ENCODE measurements at places on chromosomes 2 and 18.

GRCh38 chr2:196274387-196274809 lies 103.0 kb upstream of the STK17B start:
- DNase-seq = no peak

- DNase-seq = no peak
These were observed 90.8 kb downstream of the EPAS1 start for GRCh38 chr2:46387886-46388515.

- DNase-seq = no peak
These were observed 36.9 kb downstream of the RAPH1 start for GRCh38 chr2:203498161-203498560.

DNA sequence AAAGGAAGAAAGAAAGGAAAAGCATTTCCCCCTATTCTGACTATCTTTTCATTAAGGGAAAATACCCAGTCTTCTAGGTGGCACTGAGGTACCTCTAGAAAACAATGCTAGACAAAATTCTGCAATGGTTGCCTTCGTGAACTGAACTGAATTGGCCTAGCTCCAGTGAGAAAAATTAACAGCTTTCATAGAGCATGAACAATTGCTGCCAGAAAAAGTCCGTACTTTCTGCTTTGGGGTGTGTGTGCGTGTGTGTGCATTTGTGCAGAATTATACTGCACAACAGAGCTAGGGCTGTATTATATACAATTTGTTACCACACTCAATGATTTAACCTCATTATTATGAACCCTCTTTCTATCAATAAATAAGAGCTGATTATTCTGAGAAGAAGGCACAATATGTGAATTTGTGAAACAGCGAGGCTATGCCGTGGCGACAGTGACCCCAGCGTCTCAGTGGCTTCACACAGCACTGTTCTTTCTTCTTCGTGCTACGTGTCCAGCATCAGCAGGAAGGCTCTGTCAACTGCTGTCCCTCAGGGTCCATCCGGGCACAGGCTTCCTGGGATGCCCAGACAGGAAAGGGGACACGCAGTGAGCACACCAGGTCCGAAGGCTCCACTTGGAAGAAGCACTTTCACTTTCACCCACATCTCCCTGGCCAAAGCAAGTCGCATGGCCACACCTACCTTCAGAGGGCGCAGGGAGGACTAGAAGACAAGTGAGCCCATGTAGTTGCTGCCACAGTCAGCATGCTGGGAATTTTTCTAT lies 47.5 kb downstream of the PTGR3 start:
- DNase-seq = no peak

DNA sequence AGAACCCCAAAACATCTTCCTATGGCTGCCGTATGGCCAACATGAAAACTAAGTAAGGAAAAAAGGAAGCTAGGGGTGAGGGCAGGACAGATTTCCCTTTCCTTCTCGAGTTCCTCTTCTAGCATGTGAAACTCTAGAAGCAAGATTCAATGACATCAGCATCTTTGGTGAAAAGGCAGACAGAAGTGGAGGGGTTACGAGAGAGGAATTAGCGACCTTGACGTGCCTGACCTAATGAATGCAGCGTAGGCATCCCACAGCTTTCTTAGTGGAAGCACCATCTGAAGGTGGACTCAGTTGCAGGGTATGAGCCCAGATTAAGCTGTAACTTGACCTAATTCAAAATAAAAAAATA lies 47.9 kb upstream of the PELI1 start:
- DNase-seq = no peak

DNA sequence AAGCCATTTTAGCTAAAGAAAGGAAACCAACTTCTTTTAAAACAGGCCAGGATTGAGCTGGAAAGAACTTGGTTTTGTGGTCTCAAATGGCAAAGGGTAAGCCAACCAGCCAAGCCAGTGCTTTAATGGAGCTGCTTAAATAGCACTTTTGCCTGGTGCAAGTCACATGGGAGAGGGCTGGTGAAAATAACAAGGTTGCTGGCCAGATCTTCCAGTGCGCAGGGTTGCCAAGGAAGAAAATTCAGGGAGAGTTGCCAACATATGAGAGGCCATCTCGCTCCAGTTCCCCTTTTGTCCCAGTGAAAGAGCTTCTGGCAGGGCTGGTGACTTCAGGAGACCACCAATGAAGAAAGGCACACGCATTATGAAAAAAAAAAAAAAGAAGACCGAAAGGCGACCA lies 57.3 kb downstream of the IRS1 start:
- no peak for DNase-seq

- DNase-seq = no peak
These were observed 9.9 kb downstream of the LIMS2 start for GRCh38 chr2:127665267-127665893.
